ENCODE measurements at places on chromosomes 13 and 19.

- no peak for DNase-seq
Observed at GRCh38 chr19:40398417-40399131, 8.6 kb upstream of the HIPK4 start.

DNA sequence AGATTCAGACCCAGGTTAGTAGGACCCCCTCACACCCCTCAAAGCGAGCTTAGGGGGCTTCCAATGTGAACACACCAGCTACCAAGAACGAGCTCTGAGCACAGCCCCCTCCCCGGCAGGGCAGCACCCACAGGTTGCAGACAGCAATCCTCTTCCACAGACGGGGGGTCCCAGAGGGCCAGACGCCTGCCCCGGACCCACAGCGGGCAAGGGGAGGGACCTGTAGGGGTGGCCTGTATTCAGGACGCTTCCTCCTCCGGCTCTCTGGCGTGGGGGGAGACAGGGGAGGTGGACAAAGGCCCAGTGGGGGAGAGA lies 4.8 kb downstream of the TTYH1 start:
- no peak for DNase-seq

DNA sequence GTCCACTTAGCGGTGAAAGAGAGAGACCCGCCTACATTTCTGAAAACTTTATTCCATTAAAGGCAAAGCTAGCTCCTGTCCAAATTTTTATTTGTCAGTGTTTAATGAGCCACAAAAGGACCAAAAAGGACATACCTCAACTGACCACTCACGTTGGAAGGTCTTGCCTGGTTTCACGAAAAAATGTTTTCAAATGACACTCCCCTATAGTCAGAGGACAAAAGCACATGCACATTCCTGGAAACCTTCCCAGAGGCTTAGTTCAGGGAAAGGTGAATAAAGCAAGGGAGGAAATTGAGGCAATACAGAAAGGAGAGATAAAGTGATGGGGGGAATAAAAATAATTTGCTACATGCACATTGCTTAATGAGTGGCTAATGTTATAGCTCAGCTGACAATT lies 55.6 kb downstream of the DOCK9 start:
- no peak for DNase-seq

- no peak for DNase-seq
Observed at GRCh38 chr13:29402166-29402636, 193.3 kb downstream of the SLC7A1 start.

GRCh38 chr19:4032436-4032835 lies 24.9 kb downstream of the PIAS4 start:
- DNase-seq = no peak

- DNase-seq = no peak
Observed at GRCh38 chr19:47324502-47324901, 7.5 kb upstream of the C5AR2 start.

DNA sequence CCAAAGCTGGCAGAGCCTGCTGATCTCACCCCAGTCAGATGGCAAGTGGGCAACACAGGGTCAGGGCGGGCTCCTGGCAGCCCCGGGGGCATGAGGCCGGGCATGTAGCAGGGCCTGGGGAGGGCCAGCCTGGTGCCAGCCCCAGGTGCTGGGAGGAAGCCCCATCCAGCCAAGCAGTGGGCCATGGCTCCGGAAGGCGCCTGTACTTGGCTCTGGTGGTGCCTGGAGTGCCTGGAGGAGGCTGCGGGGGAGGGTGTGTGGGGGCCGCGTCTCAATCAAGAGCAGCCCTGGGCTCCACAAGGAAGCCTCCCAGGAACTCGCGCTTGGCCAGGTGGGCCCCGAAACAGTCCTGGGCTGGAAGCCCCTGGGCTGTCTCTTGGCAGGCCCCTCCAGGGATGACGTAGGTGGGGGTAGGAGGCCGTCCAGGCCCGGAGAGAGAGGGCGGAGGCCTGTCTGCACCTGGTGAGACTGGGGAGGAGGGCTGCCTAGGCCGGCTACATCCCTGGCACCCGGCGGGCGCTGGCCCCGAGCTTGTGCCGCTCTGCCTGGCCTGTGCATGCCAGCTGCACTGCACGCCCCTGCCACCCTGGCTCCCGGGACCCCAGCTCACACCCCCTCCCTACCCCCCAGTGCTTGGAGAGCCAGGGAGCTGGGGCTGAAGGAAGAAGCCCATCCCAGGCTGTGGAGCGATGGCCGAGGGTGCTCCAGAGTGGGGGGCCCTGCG lies 45.9 kb downstream of the COMP start:
- no peak for DNase-seq

GRCh38 chr19:16919496-16919895 lies 30.7 kb downstream of the F2RL3 start:
- DNase-seq = no peak

DNA sequence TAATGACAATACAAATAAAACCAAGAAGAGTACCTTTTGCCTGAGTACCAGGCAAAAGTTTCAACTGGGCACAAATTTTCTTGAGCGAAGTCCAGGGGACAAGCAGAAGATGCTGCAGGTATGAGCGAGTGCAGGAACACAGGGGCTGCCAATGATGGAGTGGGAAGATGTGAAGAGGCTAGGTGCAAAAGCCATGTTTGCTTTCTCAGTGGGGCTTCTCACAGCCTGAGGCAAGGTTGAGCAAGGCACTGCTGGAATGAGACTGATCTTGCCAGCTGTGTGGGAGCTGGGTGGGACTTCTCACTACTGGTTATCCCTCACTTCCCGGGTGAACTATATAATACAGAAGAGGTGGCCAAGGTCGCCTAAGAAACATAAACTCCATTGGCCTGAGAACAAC lies 1200.7 kb downstream of the SLITRK1 start:
- no peak for DNase-seq

- DNase-seq = no peak
Observed at GRCh38 chr13:51523082-51523518, 61.2 kb upstream of the WDFY2 start.

DNA sequence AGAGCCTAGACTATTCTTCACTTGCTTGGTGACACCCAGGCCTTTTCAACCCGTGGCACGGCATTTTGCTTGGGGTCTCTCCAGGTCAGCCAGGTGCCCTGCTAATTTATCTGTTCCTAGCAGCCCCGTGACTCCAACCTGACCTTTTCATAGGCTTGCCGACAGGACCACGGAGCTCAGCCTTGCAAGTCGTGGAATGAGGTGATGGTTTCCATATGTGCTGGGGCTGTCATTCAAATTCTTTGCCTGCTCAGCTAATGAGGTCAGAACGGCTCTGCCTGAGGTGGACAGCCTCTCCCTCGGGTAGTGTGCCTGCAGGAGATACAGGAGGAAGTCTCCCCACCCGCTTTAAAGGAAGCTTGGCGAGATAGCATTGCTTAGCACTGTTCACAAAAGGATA lies 61.0 kb downstream of the SHISA2 start:
- DNase-seq = no peak

GRCh38 chr19:21454901-21455300 lies 50.5 kb upstream of the ZNF429 start:
- DNase-seq = no peak

DNA sequence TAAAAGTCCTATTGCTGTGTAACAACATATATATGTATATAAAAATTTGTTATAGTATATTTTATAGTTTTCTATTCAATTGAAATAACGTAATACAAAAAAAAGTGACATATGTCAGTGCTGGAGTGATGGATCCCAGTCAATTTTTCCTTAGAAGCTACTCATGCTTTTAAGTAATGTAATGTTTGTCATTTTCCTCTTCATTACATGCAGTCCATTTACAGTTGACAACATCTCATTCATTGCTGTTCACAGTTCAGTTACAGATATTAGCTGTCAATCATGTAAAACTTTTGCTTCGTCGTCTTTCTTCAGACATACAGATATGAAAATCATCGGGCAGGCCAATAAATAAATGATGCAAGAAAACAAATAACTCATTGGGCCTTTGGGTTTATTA lies 525.1 kb upstream of the PRR20A start:
- no peak for DNase-seq

DNA sequence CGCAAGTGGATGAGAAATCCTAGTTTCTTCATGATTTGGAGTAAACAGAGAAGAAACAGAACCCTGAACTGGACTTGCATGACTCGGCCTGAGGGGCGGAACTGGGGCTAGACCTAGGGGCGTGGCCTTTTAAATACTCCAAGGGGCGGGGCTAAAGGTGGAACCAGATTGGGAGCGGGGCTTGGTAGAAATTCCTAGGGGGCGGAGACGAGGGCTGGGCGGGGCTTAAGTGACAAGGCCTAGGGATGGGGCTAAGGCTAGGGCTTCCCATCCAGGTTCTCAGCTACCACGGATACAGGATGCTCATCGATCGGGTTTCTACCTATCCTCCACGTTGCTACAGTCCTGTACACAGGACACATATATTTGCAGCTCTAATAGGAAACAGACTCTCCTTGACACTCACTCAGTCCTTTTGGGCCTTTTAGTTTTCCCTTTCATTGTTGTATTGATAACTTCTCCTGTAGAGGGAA lies 372 bp upstream of the ZNF699 start:
- peak; percentile 89 for DNase-seq

GRCh38 chr19:34457446-34457845 lies 24.1 kb upstream of the WTIP start:
- DNase-seq = no peak

DNA sequence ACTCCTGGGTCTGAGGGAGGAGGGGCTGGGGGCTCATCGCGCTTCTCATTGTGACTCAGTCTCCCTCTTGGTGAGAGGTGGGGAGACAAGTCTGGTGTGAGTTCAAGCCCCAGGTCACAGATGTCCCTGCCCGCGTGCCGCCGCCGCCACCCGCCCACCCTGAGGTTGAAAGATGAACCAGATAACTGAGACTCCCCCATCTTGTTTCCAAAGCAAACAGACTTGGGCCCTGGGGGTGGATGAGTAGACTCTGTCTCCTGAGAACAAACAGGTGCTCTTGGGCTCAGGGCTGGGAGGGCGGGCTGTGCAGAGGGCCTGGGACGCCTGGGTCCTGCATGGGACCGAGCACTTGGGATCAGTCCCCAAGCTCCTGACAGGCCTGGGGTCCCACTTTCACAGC lies 567 bp downstream of the SBK2 start:
- DNase-seq = no peak

DNA sequence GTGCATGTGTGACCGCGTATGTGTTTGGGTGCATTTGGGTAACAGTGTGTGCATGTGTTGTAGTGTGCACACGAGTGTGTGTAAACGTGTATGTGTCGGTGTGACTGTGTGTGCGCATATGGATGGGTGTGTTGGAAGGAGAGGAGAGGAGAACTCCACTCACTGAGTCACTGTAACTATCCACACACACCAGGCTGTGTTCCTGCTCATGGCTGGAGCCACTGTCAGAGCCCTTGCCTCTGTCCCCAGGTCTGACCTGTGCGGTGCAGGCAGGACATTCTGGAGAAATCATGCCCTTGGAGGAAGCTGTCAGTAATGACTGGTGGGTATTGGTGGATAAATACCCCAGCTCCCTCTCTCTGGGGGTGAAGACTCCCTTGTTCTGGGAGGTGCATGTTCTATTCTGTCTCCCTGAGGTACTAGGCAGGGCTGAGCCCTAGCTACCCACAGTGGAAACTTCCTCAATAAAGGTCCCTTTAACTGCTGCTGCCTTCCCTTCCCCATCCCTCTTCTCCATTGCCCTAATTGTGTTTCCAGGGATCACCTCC lies 48.4 kb downstream of the CYP4F22 start:
- DNase-seq = no peak

DNA sequence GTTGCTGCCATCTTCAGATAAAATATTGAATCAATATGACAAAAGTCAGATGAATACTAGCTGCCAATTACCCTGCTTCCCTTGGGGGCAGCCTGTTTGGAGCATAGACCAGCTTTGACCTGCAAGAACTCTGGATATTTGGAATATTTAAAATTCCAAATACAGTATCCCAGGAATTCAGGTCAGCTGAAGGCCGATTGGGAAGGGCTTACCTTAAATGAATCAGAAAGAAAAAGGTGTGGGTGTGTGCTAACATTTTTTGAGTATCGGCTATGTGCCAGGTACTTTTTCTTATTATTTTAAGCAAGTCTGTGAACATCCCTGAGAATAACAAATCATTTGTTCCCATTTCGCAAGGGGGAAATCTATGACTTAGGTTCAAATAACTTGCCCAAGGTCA lies 1.8 kb upstream of the RUBCNL start:
- no peak for DNase-seq

DNA sequence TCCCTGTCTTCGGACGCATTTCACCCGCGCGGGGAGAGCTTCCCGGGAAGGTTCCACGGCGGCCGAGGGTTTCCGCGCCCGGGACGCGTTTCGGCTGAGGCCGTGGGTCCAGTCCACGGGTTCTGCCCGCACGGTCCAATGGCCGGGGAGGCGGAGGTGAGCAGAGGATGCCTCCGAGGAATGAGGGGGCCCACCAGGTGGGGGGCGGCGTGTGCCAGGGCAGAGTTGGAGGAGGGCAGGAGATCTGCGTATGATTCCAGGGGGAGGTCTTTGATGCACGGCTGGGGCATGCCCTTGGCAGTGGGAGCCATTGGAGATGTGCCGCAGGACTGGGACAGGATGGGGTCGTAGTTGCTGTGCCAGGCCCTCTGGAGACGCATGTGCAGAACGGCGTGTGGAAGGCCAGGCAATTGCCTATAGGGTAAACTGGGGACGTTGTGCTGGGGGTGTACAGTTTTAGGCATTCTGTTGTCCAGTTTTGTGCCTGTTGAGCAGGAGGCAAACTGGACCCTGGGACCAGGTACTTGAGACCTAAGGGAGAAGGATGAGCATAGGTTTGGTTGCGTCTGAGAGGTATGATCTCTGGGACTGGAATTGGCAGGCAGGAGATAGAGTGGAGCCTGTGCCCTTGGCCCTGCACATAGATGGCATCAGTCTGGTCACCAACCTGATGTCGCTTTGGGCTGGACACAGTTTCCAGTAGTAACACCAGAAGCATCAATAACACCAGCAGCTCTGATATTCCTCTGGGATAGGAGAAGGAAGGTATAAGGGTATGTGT lies 751 bp downstream of the ZNF584 start:
- DNase-seq = no peak

Measured in AG08396 (cell line).